ENCODE measurements at places on chromosomes 16 and 17.

GRCh38 chr17:13140750-13141149, 122.9 kb upstream of the ELAC2 start:
- no peak for DNase-seq

GRCh38 chr17:50631195-50631907, 3.3 kb upstream of the ABCC3 start:
- DNase-seq: no peak

DNA sequence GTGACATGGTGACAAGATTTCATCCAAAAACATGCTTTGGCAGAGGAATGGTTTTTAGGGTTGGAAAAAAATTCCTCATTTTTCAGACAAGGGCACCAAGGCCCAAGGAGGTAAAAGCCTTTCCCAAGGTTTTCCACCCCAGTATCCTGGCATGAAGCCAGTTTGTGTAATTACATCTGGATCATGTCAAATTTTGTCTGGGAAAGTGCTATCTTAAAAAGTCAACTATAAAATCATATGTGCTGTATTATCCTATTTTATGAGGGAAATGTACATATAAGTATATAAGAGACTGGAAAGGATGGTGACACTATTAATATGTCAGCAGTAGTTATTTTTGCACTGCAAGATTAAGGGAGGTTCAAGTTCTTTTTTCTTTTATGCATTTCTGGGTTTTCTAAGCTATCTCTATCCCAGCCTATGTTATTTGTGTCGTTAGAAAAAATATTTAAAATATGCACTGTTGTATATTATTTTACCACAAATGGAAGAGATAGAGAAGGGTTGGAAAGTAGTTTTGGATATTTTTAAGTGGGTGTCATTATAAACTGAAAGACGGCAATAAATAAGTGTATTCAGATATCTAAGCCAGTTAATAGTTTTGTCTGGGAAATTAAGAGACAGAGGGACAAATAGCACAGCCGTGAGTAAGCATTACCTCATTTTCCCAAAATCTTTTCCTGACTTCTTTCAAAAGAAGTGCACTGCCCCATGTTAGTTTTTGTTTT, 13.5 kb upstream of the FBXO47 start:
- no peak for DNase-seq

DNA sequence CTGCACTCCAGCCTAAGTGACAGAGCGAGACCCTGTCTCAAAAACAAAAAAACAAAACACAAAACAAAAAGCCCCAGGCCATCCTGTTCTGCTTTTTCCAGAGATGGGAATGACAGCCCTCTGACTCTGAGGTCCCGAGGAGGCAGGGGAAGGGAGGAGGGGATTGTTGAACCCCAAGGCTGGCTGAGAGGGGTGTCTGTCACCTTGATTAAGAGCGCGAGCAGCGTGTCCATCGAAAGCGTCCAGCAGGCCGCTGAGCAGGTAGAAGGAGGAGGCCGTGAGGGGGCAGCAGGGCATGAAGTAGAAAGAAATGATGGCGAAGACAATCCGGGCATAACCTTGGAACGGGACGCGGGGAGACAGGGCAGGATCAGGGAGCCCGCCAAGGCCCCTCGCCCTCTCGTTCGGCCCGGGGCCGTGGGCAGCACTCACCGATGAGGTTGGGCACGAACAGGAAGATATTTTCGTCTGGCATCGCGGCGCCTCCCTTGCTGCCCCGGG, 593 bp downstream of the CDIPT start:
- no peak for DNase-seq

GRCh38 chr16:83630979-83631378, 176.8 kb upstream of the HSBP1 start:
- DNase-seq: no peak

GRCh38 chr16:73753931-73754330, 542.7 kb upstream of the PSMD7 start:
- DNase-seq: no peak

GRCh38 chr16:69166946-69167930, 19.7 kb upstream of the SNTB2 start:
- no peak for DNase-seq

- no peak for DNase-seq
Observed at GRCh38 chr17:61047515-61047914, 352.1 kb upstream of the TBX2 start.

DNA sequence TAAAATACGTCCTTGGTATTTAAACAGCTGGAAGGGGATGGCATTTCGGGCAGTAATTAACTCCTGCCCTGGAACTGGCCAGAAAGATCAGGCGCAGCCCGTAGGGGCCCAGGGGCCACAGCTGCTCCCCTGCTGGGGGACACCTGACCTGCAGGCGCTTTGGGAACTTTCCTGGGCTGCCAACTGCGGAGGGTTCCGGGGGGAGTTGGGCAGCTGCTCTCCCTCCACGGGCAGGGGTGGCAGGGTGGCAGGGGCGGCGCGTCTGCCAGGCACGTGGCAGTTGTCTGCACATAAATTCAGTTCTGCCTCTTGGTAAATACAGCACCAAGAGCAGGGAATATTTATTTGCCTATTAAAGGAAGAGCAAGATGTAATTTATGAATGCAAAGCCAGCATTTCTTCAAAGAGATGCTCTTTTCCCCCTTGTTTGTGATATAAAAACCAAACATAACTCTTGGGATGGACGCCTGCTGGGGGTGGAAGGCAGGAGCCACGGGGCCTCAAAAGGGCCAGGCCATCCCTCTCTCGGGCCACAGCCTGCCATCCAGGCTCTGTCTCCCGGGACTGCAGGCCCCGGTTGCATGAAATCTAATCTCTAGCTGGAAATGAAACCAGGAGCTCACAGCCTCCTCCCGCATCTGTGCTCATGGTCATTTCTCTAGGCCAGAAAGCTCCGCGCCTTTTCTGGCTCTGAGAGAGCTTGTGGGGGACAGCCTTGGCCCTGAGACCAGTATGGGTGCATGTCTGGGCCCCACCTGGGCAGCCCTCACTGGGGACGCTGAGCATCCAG, 29.9 kb upstream of the CHMP6 start:
- DNase-seq: no peak

- no peak for DNase-seq
Observed at GRCh38 chr16:2511996-2512734, 1.6 kb upstream of the ATP6V0C start.

- no peak for DNase-seq
Observed at GRCh38 chr17:50926523-50926922, 60.4 kb upstream of the TOB1 start.

- DNase-seq: no peak
Observed at GRCh38 chr17:78997881-78998280, 11.7 kb downstream of the CANT1 start.

GRCh38 chr17:2871205-2871604, 75.0 kb downstream of the RAP1GAP2 start:
- DNase-seq: no peak

DNA sequence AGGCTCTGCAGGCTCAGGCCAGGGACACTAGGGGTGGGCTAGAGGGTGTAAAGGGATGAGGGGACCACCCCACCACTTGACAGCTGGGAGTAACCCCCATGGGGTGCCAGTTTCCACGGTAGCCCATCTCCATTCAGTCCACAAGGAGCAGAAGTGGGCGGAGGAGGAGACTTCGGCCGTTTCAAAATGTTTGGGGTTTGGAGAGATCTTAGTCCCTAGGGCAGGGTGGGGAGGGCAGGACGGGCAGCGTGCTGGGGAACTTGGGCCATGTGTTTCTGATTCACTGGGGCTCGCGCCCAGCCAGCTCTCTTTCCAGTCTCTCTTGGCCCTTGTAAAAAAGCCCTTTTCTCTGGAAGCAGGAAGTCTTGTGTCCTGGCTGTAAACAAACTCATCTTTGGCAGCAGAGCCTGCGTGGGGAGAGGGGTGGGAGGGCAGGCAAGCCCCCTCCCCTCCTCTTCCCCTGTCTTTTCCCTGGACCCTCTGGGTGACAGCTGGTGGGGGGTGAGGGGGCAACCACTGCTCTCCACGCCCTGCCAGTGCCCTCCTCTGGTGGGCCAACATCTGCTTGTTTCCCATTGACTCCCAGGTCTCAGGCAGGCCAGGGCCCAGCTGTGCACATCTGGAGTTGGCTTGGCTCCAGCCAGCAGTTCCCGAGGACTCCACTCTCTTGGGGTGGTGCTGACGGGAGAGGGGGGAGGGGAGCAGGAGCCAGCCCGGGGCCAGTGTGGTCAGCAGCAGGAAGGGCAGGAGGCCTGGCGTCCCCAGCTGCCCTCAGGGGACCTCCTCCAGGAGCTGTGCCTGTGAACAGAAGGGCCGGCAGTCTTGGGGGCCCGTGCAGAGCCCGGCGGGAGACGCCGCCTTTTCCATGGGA, 8.1 kb downstream of the CYGB start:
- DNase-seq: no peak

GRCh38 chr16:85146532-85146797, 34.2 kb upstream of the CIBAR2 start:
- DNase-seq: no peak

GRCh38 chr17:31724619-31725018, 134.4 kb downstream of the COPRS start:
- no peak for DNase-seq

DNA sequence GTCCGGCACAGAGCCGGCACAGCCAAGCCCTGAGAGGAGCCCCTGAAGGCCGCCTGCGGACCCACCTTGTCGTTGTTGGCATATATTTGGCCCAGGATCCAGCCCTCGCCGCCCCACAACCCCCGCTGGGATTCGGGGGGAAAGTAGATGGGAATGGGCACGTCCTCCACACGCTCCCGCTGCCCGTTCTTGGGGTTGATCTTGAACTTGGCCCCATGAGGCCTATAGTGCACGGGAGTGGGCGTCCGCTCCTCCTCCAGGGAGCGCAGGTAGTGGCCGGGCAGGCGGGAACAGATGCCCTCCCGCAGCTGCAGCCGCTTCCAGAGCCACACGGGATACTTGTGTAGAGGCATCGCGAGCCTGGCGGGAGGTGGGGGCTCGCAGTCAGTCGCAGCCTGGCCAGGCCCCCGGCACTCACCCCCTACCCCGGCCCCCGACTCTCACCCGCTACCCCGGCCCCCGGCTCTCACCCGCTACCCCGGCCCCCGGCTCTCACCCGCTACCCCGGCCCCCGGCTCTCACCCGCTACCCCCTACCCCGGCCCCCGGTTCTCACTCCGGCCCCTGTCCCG, 387 bp downstream of the MRPL28 start:
- no peak for DNase-seq

DNA sequence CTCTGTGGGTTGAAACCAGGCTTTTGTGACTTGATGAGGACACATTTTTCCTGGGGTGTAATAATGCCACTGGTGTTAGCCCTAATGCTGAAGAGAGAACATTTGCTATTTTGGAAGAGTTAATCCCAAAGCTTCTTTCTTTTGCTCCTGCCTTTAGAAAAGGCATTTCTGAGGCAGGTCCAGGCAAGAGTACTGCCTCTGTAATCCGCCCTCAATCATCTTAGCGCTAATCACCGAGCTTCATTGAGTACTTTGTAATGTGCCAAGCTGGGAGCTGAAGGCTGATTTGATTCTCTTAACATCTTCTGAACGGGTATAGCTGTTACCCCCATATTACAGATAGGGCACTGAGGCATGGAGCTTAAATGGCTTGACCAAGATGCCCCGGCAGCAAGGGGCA, 60.3 kb downstream of the AKAP1 start:
- no peak for DNase-seq

GRCh38 chr17:63151941-63152523, 186.0 kb downstream of the TANC2 start:
- no peak for DNase-seq

GRCh38 chr16:2919511-2920255, 8.0 kb downstream of the FLYWCH1 start:
- DNase-seq: peak; percentile 56
